Pulmonary artery endothelial cell (primary cell): ENCODE measurements at places on chromosomes 11 and 22. TPM values are rescaled to one million over a fixed set of nuclear protein-coding genes. Genes with fewer than 3 reads are reported as not detected.

AMPD3 gene
- total RNA-seq, result 0.66 and 3.4 TPM in 2 replicates

OR5P2 gene
- total RNA-seq, result not detected in 2 replicates

RAB1B gene
- 79.5 and 83.3 TPM in 2 replicates for total RNA-seq

KIAA1671 gene
- total RNA-seq, result 25.7 and 30.0 TPM in 2 replicates

UPK3A gene
- total RNA-seq, result not detected in 2 replicates

EXT2 gene
- 84.5 and 87.9 TPM in 2 replicates for total RNA-seq

ANO5 gene
- 2.3 and 4.7 TPM in 2 replicates for total RNA-seq

ART5 gene
- total RNA-seq, result not detected in 2 replicates

GRCh38 chr22:39468487-39469325, 11.9 kb downstream of the MGAT3 start:
- DNase-seq, result no peak

DNA sequence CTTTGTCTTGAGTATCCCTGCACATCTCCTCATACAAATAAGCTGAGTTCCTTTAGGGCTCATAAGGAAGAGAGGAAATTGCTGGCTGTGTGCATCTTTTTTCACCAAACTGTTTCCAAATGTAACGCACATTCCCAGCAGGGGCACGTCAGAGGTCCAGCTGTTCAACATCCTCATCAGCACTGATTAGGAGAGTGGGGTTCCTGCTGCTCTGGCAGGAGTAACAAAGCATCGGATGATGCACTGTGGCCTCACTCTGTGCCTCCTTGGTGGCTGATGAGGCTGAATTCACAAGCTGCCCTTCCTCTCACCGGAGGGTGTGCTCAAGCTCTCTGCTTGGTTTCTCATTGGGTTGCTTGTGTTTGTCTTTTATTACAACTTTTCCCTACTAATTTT, 35.5 kb upstream of the SLC25A1 start:
- DNase-seq, result no peak

DNA sequence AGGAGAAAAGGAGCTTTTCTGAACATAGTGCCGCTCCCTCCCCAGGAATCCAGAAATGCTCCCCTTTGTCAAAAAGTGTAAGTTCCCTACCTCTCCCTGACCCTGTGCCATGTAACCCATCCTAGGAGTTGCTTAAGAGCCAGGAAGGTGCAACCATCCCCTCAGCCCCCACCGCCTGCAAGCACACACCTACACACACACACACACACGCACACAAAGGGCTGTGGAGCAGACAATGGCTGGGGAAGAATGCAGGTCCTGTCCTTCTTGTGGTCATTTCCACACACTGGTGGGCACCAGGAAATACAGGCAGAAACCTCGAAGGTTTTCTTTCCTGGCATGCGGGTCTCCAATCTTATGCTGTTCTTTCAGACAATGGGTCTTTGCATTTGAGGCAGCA, 1.2 kb downstream of the P2RX3 start:
- no peak for DNase-seq

GRCh38 chr22:23383491-23384361, 196.4 kb downstream of the IGLL1 start:
- no peak for DNase-seq

DNA sequence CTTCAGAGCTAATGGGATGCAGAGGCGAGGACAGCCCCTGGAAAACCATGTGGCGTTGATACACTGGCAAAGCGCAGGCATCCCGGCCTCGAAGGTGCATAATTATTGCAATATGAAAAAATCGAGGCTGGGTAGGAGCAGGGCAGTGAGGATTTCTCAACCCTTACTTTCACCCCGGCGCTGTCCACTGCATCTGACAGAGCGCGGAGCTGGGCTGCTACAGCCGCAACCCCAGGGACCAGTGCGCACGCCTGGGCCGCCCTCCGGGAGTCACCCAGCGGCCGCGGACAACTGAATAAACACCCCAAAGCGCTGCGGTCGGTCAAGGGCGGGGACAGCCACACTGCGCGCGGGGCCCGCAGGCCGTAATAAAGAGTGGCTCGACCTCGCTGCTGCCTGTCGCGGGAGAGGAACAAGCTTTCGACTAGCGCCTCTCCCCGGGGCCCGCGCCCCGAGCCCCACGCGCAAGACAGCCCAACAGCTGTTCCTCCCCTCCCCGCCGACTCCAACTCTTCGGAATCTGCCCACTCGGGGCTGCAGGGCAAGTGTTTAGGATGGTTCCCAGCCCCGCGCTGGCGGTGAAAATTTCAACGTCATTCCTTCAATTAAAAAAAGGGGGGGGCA, 3.6 kb upstream of the WT1 start:
- DNase-seq, result no peak

DNA sequence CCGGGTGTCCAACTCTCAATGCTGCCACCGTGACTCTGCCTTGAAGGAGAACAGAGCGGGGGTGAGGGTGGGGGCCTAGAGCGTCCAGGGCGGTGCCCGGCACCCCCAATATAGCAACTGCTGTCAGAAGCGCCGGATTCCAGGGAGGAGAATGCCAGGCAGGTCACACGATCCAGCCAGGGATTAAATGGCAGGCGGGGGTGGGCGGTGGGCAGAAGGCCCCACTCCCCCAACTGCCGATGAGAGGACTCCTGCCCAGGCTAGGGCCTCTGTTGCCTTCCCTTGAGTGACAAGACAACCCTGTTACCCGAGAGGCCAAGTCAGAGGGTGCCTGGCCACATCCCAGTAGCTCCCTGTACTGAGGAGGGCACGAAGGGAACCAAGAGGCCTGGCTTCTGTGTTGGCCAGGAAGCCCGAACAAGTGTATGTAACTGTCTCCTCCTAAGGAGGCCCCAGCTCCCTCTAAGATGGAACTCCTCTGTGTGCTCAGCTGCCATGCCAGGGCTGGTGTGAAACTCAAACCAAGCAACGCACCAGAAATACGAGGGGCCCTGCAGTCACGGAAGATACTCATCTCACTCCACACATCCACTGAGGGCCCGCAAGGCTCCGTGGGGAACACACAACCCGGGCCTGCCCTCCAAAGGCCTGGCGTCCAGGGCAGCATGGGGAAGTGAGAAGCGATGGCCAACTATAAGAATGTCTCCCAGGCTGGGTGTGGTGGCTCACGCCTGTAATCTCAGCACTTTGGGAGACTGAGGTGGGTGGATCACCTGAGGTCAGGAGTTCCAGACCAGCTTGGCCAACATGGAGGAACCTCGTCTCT, 3.0 kb downstream of the PACSIN3 start:
- DNase-seq, result no peak

GRCh38 chr11:47154616-47155570, 21.8 kb downstream of the ARFGAP2 start:
- DNase-seq, result no peak

GRCh38 chr11:101817581-101817980, 97.2 kb upstream of the CEP126 start:
- DNase-seq, result no peak

DNA sequence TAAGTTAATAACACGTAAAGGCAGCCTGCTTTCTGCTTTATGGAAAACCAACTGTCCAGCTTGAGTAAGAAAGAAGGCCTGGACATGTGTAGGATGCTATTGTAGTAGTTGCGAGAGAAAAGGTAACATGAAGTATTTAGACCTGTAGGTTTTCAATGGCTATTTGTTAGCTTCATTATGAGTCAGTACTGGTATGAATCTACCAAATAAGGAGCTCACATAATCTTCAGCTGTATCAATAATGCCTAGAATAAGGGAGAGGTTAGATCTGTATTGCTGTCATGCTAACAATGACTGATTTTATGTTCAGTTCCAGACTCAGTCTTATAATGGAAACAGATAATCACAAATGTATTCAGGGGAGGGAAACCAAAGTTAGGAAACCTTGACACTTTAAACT, 550.3 kb downstream of the CNTN5 start:
- no peak for DNase-seq

DNA sequence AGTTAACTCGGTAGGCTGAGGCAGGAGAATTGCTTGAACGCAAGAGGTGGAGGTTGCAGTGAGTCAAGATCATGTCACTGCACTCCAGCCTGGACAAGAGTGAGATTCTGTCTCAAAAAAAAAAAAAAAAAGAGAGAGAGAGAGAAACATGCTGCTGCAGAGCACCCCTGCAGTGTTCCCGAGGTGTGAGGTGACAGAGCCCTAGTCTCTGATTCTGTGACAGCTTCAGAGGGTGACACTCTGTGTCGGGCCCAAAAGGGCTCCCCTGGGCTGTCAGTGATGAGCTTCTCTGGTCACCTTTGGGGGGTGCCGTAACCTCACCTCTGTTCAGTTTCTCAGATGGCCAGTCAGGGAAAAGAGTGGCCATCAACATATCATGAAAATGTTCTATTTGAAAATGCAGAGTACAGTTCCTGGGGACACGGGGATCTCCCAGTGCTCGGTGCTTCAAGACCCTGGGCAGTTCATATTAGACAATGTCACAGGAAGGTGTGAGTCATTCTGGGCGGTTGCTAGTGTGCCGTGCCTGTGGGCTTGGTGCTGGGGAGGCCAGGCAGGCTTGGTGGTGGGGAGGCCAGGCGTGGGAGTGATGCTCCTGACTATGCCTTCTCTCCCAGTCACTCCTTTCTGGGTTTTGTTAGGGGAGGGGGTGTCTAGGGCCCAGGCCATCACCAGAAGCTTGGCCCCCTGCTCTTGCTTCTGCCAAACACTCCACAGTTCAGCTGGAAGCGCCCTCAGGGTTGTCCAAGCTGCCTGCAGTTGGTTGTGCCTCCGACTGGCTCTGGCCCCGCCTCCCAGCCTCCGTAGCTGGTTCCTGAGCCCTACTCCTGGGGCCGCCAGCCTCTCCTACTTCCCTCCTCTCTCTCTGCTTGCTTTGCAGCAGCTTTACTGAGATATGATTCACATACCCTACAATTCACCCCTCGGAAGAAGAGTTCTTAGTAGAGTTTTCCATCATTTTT, 52.5 kb upstream of the CLDN5 start:
- DNase-seq, result no peak

- no peak for DNase-seq
These were observed 700 bp upstream of the DEPDC5 start for GRCh38 chr22:31753005-31753633.

GRCh38 chr11:128210148-128210940, 377.0 kb downstream of the ETS1 start:
- DNase-seq, result peak; percentile 93

DNA sequence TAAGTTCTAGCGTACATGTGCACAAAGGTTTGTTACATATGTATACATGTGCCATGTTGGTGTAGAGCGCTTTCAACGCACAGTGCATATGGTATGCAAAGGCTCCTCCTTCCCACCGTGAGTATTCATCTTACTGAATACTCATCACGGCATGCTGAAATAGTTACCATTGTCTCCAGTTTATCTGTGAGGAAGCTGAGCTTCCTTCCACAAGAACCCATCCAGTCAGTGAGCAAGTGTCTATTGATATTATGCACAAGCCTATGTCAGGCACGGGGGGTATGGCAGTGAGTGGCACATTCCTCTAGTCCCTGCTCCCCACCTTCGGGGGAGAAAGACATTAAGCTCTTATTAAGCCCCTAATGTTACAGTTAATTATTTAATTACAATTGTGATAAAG, 28.1 kb downstream of the INSC start:
- no peak for DNase-seq

- no peak for DNase-seq
These were observed 14.4 kb downstream of the CABIN1 start for GRCh38 chr22:24025475-24025874.

DNA sequence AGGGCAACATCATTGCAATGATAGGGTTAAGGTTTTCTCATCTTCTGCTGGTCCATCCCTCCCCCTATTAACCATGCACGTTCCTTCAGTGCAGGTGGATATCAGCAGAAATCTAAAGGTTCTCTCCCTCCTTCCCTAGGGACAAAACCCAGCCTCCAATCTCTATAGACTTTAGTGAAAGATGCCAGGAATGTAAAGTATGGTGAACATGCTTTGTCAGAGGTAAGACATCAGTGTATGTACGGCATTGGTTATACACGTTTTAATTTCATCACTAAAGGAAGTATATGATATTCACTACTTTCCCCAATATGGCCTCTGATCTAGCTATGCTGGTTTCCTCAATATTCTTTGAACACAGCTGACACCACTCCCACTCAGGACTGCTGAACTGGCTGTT, 81.2 kb upstream of the LDLRAD3 start:
- DNase-seq, result no peak

DNA sequence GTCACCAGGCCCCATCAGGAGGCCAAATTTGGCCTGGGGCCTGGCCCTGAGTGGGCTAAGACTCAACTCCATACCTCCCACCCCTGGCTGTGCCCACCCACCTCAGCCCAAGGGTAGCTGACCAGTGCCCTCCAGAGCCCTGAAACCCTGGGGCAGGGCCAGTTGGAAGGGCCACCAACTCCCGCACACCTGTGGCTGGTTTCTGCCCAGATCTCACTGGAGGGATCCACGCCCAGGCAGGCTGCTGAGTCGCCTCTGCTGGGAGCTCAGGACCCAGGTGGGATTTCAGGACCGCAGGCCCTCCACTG, 8.9 kb upstream of the PIM3 start:
- DNase-seq, result no peak

DNA sequence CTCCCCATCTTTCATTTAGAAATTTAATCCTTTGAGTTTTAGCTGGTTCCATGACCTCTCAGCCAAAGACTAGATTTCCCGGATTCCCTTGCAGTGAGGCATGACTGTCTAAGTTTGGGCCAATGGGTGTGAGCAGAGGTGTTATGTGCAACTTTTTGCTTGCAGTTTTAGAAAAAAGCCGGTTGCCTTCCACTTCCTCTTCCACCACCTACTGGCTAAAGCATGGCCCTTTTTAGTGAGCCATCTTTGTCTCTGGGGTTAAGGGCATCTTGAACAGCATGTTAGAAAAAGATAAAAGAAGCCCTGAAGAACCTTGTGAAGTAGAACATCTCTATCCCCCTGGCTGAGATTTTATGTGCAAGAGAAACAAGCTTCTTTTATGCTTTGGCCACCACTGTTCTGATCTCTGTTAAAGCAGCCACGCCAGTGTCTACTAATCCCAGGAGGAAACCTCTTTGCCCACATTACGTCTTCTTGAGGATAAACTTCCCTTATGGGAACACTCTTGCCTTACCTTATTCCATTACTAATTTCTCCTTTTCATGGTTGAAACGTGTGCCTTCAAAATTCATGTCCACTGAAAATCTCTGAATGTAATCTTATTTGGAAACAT, 279.9 kb downstream of the TENM4 start:
- DNase-seq, result no peak

DNA sequence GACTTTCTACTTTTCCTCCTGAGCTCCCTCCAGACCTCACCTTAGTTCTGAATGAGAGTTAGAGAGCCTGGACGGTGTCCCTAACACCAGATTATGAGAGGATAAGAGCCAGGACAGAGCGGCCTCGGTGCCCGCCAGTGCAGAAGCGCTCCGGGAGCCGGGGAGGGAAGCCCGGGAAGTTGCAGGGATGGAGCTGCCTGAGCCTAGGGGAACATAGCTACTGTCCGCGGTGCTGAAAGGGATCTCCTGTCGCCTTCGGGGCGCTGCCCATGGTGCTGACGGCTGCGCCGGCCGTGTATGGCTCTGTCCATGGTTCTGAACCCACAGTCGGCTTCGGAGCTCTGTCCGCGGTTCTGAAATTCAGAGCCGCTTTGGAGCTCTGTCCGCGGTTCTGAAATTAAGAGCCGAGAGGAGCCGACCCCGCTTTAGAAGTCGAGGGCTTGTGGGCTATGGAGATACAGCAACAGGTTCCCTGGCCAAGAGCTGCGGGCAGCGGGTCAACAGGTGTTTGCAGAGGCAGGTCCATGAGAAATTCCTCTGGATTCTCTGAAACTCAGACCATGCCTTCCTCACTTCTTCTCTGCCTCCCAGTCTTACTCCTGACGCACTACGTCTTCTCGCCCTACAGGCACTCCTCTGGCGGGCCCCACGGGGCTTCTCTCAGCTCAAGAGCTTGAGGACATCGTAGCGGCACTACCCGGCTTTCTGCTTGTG, 814 bp downstream of the NPAS4 start:
- DNase-seq, result peak; percentile 50
